ENCODE measurements at places on chromosomes 3 and 15. TPM values are rescaled to one million over a fixed set of nuclear protein-coding genes. Genes with fewer than 3 reads are reported as not detected.
A peak's percentile ranks its signal among the peaks of the same experiment; 100 is the strongest.

DNA sequence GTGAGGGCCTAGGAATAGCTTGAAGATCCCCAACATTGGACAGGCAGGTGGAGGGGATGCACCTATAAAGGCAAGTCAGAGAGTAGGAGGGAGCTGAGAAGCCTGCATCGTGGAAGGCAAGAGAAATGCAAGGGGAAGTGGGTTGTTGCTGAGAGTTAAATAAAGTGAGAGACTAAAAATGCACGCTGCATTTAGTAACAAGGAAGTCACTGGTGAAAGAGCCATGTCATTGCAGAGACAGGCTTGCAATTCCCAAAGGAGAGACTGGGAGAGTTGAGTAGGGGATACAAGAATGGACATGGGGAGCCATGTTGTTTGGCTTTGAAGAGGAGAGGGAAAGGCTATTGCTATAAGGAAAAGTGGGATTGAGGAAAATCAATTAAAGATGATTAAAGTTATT lies 77.0 kb upstream of the HEG1 start:
- no peak overlapping the region for H3K27ac ChIP-seq
- no peak for DNase-seq
- H3K4me1 ChIP-seq = peaks cover 19% of the 10 kb centered on the region
- no peaks in the 10 kb centered on the region for H3K36me3 ChIP-seq

ANKRD63 gene
- not detected for total RNA-seq

DNA sequence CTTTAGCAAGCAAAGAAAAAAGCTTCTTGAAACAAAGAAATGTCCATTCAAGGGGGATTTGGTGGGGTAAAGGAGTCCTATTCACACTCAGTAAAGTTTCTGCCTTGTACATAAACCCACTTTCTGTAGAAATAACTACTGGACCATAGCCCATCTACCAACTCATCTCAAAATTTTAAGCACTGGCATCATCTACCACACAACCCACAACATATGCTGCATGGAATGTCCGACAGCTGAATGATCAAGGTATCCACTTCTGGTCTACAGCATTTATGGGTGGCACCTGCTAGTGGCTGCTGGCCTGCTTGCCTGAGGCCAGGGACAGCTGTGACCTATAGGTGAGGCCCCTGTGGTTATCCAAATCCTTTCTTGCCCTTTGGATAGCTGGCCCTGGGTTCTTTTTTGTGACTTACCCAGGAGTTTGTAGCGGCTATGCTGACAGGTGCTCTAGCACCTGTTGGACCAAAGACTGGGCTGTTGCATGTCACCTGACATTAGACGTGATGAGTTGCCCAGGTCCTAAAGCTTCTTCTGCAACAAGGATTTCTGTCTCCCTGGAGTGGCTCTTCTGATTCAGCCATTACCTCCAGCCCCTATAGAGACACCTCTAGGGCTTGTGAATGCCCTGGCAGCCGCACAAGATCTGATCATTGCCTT lies 19.2 kb upstream of the MEF2A start:
- H3K27ac ChIP-seq = no peak overlapping the region
- no peaks in the 10 kb centered on the region for H3K36me3 ChIP-seq
- no peaks in the 10 kb centered on the region for H3K27me3 ChIP-seq
- H3K4me1 ChIP-seq = peaks cover 11% of the 10 kb centered on the region
- no peak overlapping the region for H3K4me3 ChIP-seq

- H3K4me1 ChIP-seq = no peaks in the 10 kb centered on the region
- H3K27me3 ChIP-seq = peaks cover 32% of the 10 kb centered on the region
These were observed 41.5 kb upstream of the CFAP161 start for GRCh38 chr15:81092559-81092902.

DNA sequence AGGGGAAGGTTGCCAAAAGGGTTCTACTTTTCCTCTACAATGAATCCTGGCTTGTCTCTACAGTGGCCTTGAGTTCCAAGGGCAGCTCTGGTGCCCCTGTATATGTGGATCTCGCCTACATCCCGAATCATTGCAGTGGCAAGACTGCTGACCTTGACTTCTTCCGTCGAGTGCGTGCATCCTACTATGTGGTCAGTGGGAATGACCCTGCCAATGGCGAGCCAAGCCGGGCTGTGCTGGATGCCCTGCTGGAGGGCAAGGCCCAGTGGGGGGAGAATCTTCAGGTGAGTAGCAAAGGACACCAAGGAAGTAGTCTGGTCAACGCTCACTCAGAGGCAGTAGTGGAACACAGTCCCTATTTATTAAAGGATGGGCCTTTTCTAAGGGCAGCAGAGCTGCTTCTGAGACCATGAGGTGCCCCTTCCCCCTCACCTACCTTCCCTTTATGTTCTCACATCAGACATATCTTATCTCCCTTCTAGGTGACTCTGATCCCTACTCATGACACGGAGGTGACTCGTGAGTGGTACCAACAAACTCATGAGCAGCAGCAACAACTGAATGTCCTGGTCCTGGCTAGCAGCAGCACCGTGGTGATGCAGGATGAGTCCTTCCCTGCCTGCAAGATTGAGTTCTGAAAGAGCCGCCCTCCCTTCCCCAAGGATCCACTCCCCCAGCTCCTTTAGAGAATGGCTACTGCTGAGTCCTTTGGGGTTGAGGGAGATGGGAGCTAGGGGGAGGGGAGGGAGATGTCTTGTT lies 12.4 kb downstream of the MAP1A start:
- H3K4me1 ChIP-seq = peaks cover 8% of the 10 kb centered on the region
- H3K27me3 ChIP-seq = no peaks in the 10 kb centered on the region
- no peak for DNase-seq
- no peak overlapping the region for H3K27ac ChIP-seq
- H3K4me3 ChIP-seq = no peak overlapping the region

DNA sequence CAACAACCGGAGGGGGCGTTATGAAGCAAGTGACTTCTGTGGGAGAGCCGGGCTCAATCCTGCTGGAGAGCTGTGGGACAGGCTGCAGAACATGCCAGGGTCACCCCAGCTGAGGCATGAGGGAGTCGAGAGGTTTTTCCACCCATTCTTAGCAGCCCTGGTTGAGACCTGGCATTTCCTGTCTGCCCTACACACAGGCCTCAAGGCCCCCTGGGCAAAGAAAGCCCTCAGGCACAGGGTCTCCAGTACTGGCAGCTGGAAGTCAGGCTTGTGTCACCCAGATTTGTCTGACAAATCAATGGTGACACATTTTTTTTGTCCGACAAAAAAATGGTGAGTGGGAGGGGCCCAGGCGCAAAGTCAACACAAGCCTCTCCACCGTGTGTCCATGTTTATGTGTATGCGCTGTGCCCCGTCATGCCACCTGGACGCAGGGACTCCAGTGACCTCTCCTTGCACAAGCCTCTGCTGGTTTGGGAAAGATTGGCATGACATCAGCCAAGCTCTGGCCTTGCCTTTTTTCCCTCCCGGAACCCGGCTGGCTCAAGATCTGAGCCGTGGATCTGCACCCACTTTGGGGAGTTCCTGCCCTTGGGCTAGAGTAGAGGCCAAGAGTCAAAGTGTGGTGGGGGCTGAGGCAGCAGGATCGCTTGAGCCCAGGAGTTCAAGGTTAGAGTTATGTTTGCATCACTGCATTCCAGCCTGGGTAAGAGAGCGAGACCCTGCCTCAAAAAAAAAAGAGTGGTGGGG lies 20.8 kb upstream of the ALAS1 start:
- H3K27ac ChIP-seq = no peak overlapping the region
- H3K36me3 ChIP-seq = no peaks in the 10 kb centered on the region
- DNase-seq = no peak
- H3K4me3 ChIP-seq = no peak overlapping the region
- H3K4me1 ChIP-seq = no peaks in the 10 kb centered on the region
- H3K27me3 ChIP-seq = no peaks in the 10 kb centered on the region

DNA sequence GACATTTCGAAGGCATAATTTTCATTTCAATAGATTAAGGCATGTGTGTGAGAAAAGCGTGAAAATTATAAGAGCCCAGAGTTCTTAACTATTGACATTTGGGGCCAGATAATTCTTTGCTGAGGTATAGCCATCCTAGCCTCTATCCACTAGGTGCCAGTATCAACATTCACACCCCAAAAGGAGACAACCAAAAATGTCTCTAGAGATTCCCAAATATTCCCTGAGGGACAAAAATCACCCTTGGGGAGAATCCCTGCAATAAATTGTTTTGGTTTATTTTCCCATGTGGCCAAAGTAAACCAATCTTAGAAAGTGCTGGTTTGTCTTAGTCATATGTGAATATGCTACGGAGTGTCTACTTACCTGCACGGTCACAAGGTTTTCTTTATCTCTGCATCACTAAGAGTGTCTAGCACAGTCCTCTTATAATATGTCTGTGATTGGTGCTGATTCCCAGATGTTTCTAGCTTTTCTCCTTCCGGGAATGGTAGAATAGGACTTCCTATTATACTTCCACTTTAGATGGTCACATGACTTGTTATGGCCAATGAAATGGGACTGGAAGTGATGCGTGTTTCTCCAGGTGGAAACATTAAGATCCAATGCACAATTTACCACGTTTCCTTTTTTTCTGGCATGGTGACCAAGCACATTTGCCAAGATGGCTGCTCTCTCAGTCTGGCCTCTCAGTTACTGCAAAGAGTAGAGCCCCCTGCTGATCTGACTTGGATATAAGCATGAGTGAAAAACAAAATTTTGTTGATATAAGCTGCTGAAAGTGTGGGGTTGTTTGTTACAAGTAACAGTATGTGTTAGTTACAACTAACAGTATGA lies 8.0 kb upstream of the KBTBD8 start:
- H3K4me1 ChIP-seq = no peaks in the 10 kb centered on the region
- peaks cover 10% of the 10 kb centered on the region for H3K27me3 ChIP-seq
- no peak overlapping the region for H3K27ac ChIP-seq
- peak; percentile 15 for DNase-seq
- H3K4me3 ChIP-seq = no peak overlapping the region

- no peak for DNase-seq
- H3K4me3 ChIP-seq = no peak overlapping the region
- peaks cover 2% of the 10 kb centered on the region for H3K4me1 ChIP-seq
- peaks cover 4% of the 10 kb centered on the region for H3K27me3 ChIP-seq
These were observed 84.8 kb downstream of the CPN2 start for GRCh38 chr3:194265996-194266964.

DNA sequence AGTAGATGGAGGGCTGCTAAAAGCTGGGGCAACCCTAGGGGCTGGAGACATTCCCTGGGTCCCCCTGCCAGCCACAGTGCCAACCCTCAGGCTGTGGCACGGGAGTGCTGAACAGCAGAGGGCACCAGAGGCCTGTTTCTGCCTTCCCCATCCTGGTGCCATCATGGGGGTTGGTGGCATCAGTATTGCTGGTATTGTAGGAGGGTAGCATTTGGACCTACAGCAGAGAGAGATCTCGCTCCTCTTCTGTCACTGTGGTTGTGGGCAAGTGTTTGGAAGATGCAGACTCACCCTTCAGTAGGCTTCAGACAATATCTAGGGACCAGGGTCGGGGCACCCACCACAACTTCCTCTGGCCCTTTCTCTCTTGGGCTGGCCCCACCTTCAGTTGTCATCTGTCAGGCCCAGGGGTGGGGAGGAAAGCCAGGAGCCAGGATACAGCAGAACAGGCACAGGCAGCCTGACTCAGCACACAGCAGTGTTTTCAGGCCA lies 123.5 kb downstream of the RPLP1 start:
- peak; percentile 85 for DNase-seq
- no peaks in the 10 kb centered on the region for H3K27me3 ChIP-seq
- peak overlapping the region; percentile 16 for H3K27ac ChIP-seq
- H3K4me1 ChIP-seq = peaks cover 37% of the 10 kb centered on the region

GRCh38 chr15:45377609-45378148 lies 665 bp downstream of the GATM start:
- peaks cover 12% of the 10 kb centered on the region for H3K4me1 ChIP-seq
- peak overlapping the region; percentile 26 for H3K27ac ChIP-seq
- peaks cover 3% of the 10 kb centered on the region for H3K36me3 ChIP-seq
- H3K4me3 ChIP-seq = peak overlapping the region; percentile 66
- peaks cover 29% of the 10 kb centered on the region for H3K27me3 ChIP-seq

ITPR1 gene
- 55.6 TPM for total RNA-seq

SH2D7 gene
- total RNA-seq = not detected

DNA sequence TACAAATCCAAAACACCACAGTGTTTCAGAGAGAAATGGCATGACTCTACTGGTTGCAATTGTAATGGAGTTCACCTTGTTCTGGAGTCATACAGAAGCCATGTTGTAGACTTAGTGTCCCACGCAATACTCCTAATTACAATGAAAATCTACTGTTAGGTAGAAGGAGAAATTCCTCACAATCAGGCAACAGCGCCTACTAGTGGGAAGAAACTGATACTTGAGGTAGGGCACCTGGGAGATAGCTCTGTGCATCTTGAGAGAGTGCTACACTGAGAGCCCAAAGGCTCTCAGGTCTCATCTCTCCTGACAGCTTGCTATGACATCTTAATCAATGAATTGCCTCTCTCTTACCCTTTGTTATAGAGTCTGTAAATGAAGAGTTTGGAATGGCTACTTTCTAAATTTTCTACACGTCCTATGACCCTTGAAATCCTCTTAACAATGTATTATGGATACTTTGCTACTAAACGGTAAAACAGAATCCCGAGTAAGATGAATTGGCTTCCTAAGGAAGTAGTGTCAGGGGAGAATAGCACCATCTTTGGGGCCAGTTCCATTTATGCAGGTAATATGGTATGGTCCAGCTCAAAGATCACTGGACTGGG lies 422.7 kb upstream of the TPRG1 start:
- peak; percentile 59 for DNase-seq
- H3K27me3 ChIP-seq = no peaks in the 10 kb centered on the region
- no peak overlapping the region for H3K27ac ChIP-seq
- H3K36me3 ChIP-seq = no peaks in the 10 kb centered on the region

DNA sequence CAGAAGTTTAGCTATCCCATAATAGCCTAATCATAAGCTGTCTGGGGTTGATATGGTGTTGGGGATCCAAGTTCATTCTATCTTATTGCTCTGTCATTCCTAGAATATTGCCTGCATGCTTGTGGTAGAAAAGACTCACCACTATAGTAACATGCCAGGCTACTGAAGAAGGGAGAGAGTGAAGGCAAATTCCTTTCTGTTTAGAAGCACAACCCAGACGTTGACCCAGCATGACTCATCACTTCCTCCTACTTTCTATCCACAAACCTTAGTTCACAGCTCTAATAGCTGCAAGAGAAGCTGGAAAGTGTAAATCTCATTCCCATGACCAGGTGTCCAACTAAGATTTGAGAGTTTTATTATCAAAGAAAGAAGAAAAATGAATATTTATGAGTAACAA lies 57.8 kb upstream of the NMD3 start:
- H3K4me3 ChIP-seq = no peak overlapping the region
- H3K27me3 ChIP-seq = peaks cover 2% of the 10 kb centered on the region
- no peak overlapping the region for H3K27ac ChIP-seq

- no peak for DNase-seq
- no peak overlapping the region for H3K4me3 ChIP-seq
- H3K27me3 ChIP-seq = no peaks in the 10 kb centered on the region
- H3K36me3 ChIP-seq = no peaks in the 10 kb centered on the region
- no peak overlapping the region for H3K27ac ChIP-seq
These were observed 385.4 kb upstream of the LRRC3B start for GRCh38 chr3:26237036-26237682.

CPLX3 gene
- 0.11 TPM for total RNA-seq

CD200R1 gene
- 1.5 TPM for total RNA-seq

GOLGA6A gene
- total RNA-seq = not detected

SMAD6 gene
- 0.19 TPM for total RNA-seq

GRIP2 gene
- not detected for total RNA-seq

MST1 gene
- total RNA-seq = 9.7 TPM

- H3K27ac ChIP-seq = no peak overlapping the region
- H3K4me1 ChIP-seq = no peaks in the 10 kb centered on the region
- no peak overlapping the region for H3K4me3 ChIP-seq
- peak; percentile 66 for DNase-seq
- no peaks in the 10 kb centered on the region for H3K36me3 ChIP-seq
These were observed 22.0 kb downstream of the COL6A6 start for GRCh38 chr3:130539005-130539404.

MYRIP gene
- total RNA-seq = not detected

TRANK1 gene
- 12.0 TPM for total RNA-seq

IL5RA gene
- total RNA-seq = 0.30 TPM

GRCh38 chr15:76994001-76994400 lies 925 bp upstream of the PSTPIP1 start:
- peaks cover 24% of the 10 kb centered on the region for H3K36me3 ChIP-seq
- H3K4me1 ChIP-seq = peaks cover 54% of the 10 kb centered on the region
- peak overlapping the region; percentile 97 for H3K4me3 ChIP-seq
- peak; percentile 86 for DNase-seq

ZNF660 gene
- total RNA-seq = 0.89 TPM

All from activated CD4-positive, alpha-beta T cell treated with anti-CD3 and anti-CD28 coated beads for 36 hours (primary cell).